CMK (cell line): ENCODE measurements at places on chromosomes 6 and 20.

GRCh38 chr6:134199848-134200606 is 117.9 kb downstream of the SGK1 start:
- no peak for DNase-seq

DNA sequence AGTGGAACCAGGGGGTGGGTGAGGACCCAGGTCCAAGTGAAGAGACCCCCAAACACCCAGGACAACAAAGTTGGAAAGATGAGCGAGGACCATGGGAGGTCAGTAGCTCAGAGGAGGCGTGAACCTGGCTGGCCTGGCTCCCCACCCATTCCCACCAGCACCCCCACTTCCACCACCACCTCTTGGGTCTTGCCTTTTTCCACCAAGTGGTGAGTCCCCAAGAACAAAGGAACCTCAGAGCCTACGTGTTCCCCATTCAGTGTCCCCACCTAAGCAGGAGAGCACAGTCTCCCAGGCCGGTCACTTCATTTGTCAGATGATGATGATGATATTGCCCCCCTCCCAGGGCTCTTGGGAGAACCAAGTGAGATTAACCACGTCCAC is 531 bp upstream of the VWA7 start:
- no peak for DNase-seq

DNA sequence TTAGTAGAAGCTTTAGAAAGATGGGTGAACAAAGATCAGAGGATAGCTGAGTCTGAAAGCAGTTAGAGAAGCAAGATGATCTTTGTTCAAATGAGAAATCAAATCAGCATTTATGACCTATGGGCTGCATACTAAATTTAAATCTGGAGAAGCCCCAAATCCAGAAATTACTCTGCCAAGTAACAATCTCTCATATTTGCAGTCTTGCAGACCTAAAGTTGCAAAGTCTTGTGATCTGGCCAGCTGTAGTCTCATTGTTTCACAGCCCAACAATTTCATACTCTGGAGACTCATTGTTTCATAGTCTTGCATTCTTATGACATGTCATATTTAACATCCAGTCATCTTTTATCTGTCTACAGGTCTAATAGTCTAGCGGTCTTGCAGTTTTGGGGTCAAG is 364.9 kb upstream of the RSPO3 start:
- DNase-seq: no peak

DNA sequence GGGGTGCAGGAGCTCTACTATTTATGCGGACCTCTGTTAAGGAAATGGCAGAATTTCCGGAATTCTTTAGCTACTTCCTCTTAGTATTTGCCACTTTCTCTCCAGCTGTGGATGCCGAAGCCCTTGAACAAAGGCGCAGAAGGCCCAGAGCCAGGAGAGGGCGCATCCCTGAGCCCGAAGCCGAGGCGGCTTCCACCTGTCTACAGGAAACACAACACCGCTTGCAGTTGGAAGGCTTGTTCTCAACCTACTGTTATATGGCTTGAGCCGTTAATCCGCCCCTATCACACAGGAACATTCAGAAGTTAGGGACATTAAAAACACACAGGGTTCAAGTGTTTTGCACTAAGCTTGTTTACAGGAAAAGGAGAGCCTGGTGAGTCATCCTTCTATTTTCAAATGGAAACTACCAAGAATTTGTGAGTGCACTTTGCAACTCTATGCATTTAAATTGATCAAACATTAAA is 417.1 kb downstream of the BCKDHB start:
- DNase-seq: no peak

DNA sequence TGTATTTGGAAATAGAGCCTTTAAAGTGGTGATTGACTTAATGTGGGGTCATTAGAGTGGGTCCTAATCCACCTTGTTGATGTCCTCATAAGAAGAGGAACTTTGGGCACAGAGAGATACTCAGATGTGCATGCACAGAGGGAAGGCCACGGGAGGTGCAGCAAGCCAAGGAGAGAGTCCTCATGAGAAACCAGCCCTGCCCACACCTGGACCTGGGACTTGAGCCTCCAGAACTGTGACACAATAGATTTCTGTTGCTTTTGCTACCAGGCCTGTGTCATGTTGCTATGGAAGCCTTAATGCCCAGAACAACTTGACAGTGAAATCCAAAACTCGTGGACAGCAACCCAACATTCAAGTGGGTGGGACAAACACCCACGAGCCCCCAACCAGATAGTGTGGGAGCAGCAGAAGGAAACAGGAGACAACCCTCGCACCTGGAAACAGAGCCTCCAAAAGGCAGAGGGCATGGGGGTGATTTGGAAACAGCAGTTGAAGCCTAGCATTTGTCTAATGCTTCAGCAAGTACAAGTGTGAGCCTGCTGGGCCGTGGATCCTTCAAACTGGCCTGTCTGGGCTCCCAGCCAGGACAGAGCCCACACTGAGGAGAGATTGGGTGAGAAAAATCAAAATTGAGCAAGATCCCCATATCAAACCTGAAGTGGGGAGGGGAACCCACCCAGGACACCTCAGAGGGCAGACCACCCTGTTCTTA is 201.0 kb upstream of the CST7 start:
- no peak for DNase-seq
